Colonic mucosa (tissue), 4 donors: ENCODE measurements at places on chromosomes 3 and 15.

DNA sequence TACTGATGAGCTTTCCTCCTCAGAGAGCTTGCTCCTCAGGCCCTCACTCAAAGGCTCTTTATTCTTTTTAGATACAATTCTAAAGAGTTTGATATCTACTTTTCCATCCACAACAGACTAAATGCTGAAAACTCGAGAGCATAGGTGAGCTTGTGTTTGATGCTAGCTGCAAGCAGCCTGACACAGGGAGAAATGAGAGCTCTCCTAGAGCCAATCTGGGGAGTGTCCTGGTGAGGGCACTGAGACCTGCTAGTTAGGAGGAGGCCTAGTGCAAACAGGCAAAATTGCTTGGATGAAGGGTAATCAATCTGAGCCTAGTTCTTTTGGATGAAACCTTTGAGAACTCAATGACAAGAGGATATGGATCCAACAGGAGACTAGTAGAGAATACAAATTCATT lies 300.8 kb downstream of the ZBTB20 start:
- no peaks in the 10 kb centered on the region for H3K36me3 ChIP-seq
- H3K27ac ChIP-seq, result no peak overlapping the region
- no peak for DNase-seq
- no peaks in the 10 kb centered on the region for H3K27me3 ChIP-seq
- H3K4me1 ChIP-seq, result no peaks in the 10 kb centered on the region
- H3K4me3 ChIP-seq, result no peak overlapping the region

DNA sequence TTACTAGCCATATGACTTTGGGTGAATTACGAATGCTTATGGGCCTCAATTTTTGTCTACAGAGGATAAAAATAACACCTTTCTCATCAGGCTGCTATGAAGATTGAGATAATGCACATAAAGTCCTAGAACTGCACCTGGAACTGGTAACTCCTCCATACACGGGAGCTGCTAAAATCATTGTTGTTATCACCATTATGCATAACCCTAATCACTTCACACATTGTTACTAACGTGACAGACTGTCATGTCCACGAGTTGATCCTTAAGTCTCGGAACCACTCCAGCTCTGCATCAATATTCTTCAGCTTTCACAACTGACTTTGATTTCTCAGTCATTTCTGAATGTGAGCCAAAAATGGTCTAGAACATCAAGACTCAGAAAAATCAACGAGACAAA lies 64.1 kb downstream of the RFTN1 start:
- H3K4me3 ChIP-seq, result no peak overlapping the region
- no peaks in the 10 kb centered on the region for H3K36me3 ChIP-seq
- no peaks in the 10 kb centered on the region for H3K27me3 ChIP-seq
- DNase-seq, result no peak

DNA sequence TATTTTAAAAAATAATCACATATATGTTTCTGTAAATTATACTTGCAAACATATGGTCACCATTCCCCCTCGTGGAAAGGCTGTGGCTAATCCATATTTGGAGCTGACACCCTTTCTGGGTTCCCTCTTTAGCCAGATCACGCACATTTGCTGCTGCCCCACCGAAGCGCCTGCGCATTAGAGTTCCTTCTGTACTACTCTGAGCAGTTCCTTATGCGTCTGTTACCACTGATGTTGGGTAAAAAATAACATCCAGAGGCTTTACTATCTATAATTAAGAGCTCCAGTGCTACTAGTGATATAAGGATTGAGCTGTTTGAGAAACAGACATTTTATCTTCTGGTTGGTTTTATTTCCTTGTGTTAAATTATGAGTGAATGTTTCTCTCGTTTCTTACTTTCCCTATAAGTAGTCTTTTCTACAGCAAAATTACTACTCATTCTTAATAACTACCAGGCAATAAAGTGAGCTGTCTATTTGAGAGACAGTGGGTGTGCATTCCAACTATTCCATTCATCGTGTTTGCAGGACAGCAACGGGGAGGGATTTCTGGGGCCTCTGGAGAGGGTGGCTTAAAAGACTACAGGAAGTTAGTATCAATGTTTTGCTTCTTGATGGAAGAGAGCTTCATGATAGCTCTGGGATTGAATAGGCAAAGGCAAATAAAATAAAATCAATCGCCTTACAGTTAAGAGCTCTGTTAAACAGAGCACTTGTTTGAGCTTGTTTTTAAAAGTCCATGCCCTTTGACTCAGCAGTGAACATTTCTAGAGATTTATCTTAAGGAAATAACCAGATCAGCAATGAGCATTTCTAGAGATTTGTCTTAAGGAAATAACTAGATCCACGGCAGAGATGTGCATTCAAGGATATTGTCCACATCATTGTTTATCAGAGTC lies 245.2 kb downstream of the CD47 start:
- no peak overlapping the region for H3K27ac ChIP-seq
- H3K36me3 ChIP-seq, result no peaks in the 10 kb centered on the region
- no peaks in the 10 kb centered on the region for H3K4me1 ChIP-seq
- no peak for DNase-seq
- H3K27me3 ChIP-seq, result no peaks in the 10 kb centered on the region

- H3K4me1 ChIP-seq, result no peaks in the 10 kb centered on the region
- H3K36me3 ChIP-seq, result no peaks in the 10 kb centered on the region
- DNase-seq, result no peak
- no peak overlapping the region for H3K4me3 ChIP-seq
- H3K27me3 ChIP-seq, result no peaks in the 10 kb centered on the region
Measured at GRCh38 chr15:45169608-45170480, 17.9 kb downstream of the SHF start.

GRCh38 chr15:26182441-26182840 lies 319.3 kb upstream of the ATP10A start:
- no peaks in the 10 kb centered on the region for H3K36me3 ChIP-seq
- H3K4me1 ChIP-seq, result no peaks in the 10 kb centered on the region
- H3K27me3 ChIP-seq, result no peaks in the 10 kb centered on the region
- H3K4me3 ChIP-seq, result no peak overlapping the region
- H3K27ac ChIP-seq, result no peak overlapping the region

GRCh38 chr15:73367624-73368300 lies 996 bp downstream of the HCN4 start:
- no peaks in the 10 kb centered on the region for H3K36me3 ChIP-seq
- no peaks in the 10 kb centered on the region for H3K4me1 ChIP-seq
- no peak for DNase-seq
- peaks cover 55% of the 10 kb centered on the region for H3K27me3 ChIP-seq
- peak overlapping the region; percentile 28 for H3K4me3 ChIP-seq

DNA sequence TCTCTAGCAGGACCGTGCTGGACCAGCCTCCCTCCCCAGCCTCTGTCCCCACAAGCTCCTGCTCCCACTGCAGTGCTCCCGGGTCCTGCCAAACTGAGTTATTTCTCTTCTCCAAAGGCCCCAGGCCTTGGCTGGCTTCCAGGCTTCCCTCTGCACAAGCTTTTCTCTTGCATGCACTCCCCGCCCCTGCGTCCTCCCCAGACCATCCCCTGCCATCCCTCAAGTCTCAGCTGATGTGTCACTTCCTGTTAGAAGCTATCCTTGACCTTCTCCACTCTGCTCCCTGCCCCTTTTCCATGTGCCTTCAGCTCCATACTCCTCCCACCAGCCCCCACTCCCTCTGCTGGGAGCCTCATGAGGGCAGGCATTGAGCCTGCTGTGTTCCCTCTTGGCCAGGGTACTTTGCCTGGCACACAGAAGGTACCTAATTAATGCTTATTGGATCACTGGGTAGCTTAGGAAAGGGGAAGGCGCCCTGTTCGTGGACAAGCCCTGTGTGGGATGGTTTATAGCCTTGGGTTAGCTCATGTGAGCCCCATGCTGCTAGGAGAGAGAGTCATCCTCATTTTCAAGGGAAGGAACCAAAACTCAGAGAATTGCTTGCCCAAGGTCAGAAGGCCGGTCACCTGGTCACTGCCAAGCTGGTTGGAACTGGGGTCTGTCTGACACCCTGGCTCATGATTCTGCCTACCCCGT lies 56.4 kb downstream of the FEM1B start:
- no peak for DNase-seq
- no peaks in the 10 kb centered on the region for H3K4me1 ChIP-seq
- H3K27me3 ChIP-seq, result no peaks in the 10 kb centered on the region
- H3K27ac ChIP-seq, result no peak overlapping the region

- H3K27me3 ChIP-seq, result no peaks in the 10 kb centered on the region
- H3K4me3 ChIP-seq, result peak overlapping the region; percentile 46
- DNase-seq, result peak; percentile 79
- no peaks in the 10 kb centered on the region for H3K36me3 ChIP-seq
Measured at GRCh38 chr15:88894348-88894818, 961 bp downstream of the HAPLN3 start.

GRCh38 chr3:11820531-11821041 lies 26.1 kb downstream of the TAMM41 start:
- H3K36me3 ChIP-seq, result no peaks in the 10 kb centered on the region
- H3K27ac ChIP-seq, result no peak overlapping the region
- DNase-seq, result no peak
- H3K4me1 ChIP-seq, result no peaks in the 10 kb centered on the region
- no peak overlapping the region for H3K4me3 ChIP-seq
- H3K27me3 ChIP-seq, result no peaks in the 10 kb centered on the region

GRCh38 chr15:71054286-71054952 lies 60.9 kb upstream of the THSD4 start:
- DNase-seq, result no peak
- H3K27ac ChIP-seq, result no peak overlapping the region
- H3K36me3 ChIP-seq, result no peaks in the 10 kb centered on the region
- no peaks in the 10 kb centered on the region for H3K4me1 ChIP-seq
- no peak overlapping the region for H3K4me3 ChIP-seq

DNA sequence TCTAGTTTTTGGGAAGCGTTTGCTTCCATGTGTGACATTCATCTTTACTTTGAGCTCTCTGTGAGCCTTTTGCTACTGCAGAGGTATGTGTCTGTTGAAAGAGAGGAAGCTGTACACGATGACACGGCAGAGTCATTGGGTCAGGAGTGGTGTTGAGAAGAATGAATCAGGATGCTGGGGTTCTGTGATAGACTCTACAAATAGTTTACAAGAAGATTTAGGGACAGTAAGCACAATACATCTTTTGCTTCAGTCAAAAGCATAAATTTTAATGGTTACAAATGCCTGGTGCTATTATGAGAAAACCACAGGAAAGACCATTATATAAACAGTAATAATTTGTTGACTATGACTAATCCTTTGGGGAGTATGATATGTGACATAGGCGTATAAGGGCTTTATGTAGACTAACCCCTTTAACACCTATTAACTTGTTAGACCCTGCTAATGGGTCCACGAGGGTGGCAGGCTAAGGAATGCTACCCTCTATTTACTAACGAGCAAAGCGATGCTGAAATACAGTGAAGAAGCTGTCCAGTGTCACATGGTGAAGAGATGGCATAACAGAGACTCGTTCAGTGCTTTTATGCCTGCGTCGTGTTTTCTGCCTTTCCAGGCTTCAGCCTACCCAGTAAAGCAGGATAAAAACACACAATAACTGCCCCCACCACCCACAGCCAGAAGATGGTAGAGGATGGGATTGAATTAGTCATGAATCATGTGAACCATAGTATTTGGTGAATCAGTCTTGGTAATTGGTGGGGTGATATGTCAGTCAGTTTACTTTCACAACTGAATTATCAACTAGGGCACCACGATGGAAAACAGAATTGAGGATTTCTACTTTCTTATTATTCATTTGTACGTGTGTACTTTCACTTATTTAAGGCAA lies 118.8 kb downstream of the LPP start:
- no peak for DNase-seq
- peaks cover 6% of the 10 kb centered on the region for H3K4me1 ChIP-seq
- H3K4me3 ChIP-seq, result no peak overlapping the region
- no peaks in the 10 kb centered on the region for H3K36me3 ChIP-seq

DNA sequence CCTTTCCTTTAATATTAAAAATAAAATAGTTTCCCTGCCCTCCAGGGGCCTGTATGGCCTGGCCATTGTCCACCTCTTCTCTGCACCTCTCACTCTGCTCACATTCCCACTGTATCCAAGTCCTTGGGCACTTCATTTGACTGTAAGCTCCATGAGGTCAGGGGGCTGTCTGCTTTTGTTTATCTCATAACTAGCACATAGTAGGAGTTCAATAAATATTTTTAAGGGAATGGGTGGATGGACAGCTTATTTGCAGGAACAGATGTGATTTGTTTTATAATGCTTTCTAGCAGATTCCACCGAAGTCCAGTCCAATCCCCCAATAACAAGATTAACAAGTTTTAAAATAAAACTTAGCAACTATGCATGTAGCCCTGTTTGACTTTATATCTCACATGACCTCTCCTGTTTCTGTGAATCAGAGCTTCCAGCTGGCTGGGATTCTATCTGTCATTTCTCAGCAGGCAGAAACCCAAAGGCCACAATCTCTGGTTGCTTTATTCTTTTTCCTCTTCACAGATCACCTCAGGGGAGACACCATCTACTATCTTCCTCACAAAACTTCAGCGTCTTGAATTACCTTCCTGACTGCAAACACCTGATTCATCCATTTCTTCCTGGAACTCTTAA lies 123.0 kb upstream of the NR2F2 start:
- H3K4me3 ChIP-seq, result no peak overlapping the region
- no peaks in the 10 kb centered on the region for H3K36me3 ChIP-seq
- no peaks in the 10 kb centered on the region for H3K27me3 ChIP-seq
- no peak for DNase-seq

DNA sequence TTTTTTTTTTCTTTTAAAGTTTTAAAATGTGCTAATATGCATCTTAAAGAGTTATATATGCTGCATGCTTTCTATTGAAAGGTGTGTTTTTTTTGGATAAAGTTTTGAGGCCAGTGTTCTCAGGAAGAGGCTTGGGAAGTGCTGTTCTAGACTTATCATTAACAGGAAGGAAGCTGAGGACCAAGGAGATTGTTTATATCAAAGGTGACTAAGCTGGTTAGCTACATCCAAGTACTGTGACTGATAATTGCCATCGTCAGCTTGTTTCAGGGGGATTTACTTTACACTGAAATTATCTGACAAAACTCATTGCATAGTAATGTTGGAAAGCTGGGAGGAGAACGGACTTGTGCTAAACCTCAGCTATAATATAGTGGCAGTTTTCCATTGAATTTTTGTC lies 36.3 kb upstream of the UTS2B start:
- H3K4me3 ChIP-seq, result no peak overlapping the region
- H3K4me1 ChIP-seq, result no peaks in the 10 kb centered on the region
- peaks cover 7% of the 10 kb centered on the region for H3K36me3 ChIP-seq
- H3K27me3 ChIP-seq, result no peaks in the 10 kb centered on the region
- no peak overlapping the region for H3K27ac ChIP-seq

DNA sequence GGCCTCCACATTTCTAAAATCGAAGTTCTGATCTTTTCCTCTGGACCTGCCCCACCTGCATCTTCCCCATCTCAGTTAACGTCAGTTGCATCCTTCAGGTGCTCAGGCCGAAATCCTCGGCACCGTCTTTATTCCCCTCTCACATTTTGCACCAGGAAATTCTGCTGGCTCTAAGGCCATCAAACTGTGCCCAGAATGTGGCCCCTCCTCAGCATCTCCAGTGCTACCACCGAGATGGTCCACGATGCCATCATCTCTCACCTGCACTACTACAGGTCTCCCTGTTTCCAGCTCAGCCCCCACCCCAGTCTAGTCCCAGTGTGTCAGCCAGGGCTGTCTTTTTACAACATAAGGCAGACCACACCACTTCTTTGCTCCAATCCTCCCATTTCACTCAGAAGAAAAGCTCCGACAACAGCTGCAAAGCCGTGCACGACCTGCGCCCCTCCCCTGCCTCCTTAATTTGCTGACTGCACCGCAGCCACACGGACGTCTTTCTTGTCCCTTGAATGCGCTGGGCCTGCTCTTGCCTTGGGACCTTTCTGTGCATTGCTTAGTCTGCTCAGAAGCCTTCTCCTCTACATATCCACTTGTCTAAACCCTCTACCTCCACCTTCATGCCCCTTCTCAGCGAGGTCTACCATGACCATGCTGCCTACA lies 14.4 kb downstream of the MUC20 start:
- no peaks in the 10 kb centered on the region for H3K27me3 ChIP-seq
- H3K4me3 ChIP-seq, result no peak overlapping the region
- DNase-seq, result no peak
